IMR-90 (cell line): ENCODE measurements at places on chromosomes 4 and X.
A peak's percentile ranks its signal among the peaks of the same experiment; 100 is the strongest.

- peak; percentile 73 for DNase-seq
Measured at GRCh38 chr4:102825261-102826091, 1.9 kb downstream of the UBE2D3 start.

DNA sequence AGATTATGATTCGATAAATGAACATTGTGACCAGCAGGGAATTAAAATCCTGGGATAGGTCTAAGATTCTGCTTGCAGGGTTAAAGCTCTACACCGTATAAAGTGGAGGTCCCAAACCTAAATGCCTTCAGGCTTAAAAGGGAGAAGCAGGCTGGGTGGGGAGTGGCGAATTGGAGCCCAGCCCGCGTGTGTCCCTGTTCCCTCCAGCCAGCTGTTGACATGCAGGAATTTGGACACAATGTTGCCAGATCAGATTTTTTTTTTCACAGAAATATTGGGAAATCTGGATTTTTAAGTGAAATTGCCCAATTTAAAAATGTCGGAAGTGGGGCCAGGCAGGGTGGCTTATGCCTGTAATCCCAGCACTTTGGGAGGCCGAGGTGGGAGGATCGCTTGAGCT lies 60.5 kb downstream of the ELF4 start:
- no peak for DNase-seq

DNA sequence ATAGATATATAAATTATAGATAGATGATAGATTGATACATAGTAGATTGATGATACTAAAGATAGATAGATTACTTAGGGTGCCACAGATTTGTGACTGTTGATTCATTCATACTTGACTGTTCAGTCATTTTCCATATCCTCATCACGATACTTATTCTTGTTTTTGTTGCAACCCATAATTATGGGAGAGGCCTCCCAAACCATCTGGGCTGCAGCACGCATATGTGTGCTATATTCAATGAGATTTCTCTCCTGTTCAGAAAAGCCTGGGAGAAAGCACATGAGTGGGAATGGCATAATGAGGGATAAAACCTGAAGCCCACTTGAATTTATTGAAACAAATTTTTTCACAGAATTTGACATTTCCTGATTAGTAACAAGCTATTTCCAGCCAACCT lies 346.4 kb upstream of the PRKX start:
- no peak for DNase-seq

DNA sequence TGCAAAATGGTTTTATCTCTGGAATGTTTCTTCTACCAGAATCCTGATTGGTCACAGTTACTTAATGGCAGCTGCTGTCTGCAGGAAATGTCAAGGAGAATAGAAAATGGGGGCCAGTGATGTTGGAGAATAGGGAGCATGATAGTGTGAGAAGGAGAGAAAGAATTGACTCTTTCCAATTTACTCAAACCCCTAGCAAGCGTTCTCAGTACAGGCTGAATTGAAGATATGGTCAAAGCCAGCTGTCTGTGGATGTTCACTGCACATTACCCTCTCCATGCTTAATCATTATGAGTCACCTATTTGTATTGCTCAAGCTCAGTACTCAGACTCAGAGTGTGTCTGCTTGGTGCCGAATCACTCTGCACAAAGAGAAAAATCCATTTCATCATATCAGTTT lies 57.8 kb upstream of the FAM47B start:
- peak; percentile 88 for DNase-seq

GRCh38 chr4:97548943-97549583 lies 594.2 kb downstream of the STPG2 start:
- DNase-seq, result no peak

- DNase-seq, result no peak
Measured at GRCh38 chrX:149807747-149808458, 26.2 kb downstream of the MAGEA9 start.
